RPMI8226 (cell line): ENCODE measurements at places on chromosomes 2 and 18.

- no peak for DNase-seq
Measured at GRCh38 chr2:59076079-59076619, 835.0 kb upstream of the FANCL start.

- no peak for DNase-seq
Measured at GRCh38 chr2:30361751-30362394, 85.2 kb upstream of the LCLAT1 start.

- no peak for DNase-seq
Measured at GRCh38 chr2:150125708-150126107, 361.8 kb downstream of the RND3 start.

DNA sequence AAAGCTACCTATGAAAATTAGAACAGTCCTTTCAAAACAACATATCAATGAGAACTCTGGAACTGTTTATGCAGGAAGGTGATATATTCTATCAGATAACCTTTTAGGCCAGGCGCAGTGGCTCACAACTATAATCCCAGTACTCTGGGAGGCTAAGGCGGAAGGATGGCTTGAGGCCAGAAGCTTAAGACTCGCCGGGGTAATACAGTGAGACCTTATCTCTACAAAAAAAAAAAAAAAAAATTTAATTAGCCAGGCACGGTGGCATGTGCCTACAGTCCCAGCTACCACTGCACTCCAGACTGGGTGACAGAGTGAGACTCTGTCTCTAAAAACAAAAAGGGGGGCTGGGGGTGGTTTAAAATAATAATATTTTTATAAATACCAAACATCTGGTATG is 77.9 kb downstream of the OSBPL1A start:
- no peak for DNase-seq

- DNase-seq: no peak
Measured at GRCh38 chr18:29160170-29160569, 983.2 kb upstream of the CDH2 start.

DNA sequence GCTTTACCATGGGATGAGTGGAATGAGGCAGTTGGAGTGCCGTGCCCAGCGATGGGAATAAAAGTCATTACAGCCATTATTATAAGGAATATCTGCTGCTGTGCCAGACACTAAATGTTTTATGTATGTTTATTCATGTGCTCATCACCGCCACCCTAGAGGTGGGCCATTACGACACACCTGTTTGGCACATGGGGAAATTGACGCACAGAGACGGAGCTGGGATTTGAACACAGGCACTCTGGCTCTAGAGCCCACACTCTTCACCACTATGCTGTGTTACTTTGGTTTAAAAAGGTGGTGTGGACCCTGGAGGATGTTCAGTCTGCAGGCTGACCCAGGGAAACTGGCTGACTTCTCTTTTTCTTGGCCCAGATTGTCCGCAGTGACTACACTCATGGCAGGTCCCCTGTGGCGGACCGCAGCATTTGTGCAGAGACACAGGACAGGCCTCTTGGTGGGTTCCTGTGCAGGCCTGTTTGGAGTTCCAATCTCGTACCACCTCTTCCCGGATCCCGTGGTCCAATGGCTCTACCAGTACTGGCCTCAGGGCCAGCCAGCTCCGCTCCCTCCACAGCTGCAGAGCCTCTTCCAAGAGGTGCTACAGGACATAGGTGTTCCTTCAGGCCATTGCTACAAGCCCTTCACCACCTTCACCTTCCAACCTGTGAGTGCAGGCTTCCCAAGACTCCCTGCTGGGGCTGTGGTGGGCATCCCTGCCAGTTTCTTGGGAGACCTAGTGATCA is 1.6 kb downstream of the TMEM177 start:
- no peak for DNase-seq
